Lung (tissue), 17 donors: ENCODE measurements at places on chromosomes 1 and 21. TPM values are rescaled to one million over a fixed set of nuclear protein-coding genes. Genes with fewer than 3 reads are reported as not detected.

GRCh38 chr21:31366825-31367224 is 22.8 kb upstream of the TIAM1 start:
- no peak for DNase-seq
- H3K27me3 ChIP-seq: no peaks in the 10 kb centered on the region
- H3K27ac ChIP-seq: no peak overlapping the region
- H3K4me1 ChIP-seq: no peaks in the 10 kb centered on the region

DNA sequence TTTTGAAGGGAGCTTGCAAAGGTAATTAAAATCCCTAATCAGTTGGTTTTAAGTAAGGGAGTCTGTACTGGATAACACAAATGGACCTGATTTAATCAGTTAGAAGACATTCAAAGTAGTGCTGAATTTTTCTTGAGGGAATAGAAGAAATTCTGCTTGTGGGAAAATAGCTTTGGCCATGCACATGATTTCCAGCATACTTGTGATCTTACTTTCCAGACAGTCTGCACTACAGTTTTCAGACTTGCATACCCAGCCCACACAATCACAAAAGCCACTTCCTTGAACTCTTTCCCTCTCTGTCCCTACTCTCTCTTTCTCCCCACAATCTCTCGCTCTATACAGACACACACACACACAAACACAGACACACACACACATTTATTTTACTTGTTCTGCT is 852.1 kb downstream of the PLA2G4A start:
- no peaks in the 10 kb centered on the region for H3K27me3 ChIP-seq
- DNase-seq: no peak
- no peak overlapping the region for H3K27ac ChIP-seq

DNA sequence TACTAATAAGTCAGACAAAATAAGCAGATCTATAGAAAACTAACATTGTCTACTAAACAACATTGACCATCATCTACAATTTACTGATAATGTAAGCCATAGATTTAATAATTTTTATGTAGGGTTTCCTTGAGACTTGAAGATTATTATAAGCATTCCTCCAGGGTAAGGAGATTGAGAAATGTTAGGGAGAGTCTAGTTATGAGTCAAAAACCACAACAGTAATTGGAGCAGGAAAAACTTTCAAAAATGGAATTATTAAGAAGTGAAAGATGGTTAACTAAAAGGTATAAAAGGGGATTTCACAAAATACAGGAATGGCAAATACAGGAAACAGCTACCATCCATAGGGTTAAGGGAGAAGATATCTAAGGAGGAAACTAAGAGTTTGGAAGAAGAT is 12.4 kb upstream of the UHMK1 start:
- no peak overlapping the region for H3K27ac ChIP-seq
- no peaks in the 10 kb centered on the region for H3K4me1 ChIP-seq
- no peak for DNase-seq
- no peaks in the 10 kb centered on the region for H3K27me3 ChIP-seq
- H3K4me3 ChIP-seq: no peak overlapping the region

DNA sequence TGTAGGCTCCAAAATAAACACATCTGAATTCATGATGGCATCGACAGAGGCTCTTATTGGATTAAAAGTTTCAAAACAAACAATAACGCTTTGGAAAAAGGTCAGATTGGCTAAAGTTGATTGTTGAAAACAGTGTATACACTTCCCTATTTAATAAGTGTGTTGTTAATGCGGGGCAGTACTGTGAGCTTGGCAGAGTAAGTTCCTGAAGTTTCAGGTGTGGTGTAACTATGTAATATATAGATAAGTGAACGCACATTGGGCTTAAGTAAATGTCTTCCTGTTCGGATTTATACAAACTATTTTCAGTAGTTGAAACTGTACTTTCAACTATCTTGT is 810 bp downstream of the ZBTB37 start:
- peak overlapping the region; percentile 77 for H3K4me3 ChIP-seq
- no peak for DNase-seq
- H3K4me1 ChIP-seq: peaks cover 37% of the 10 kb centered on the region

DNA sequence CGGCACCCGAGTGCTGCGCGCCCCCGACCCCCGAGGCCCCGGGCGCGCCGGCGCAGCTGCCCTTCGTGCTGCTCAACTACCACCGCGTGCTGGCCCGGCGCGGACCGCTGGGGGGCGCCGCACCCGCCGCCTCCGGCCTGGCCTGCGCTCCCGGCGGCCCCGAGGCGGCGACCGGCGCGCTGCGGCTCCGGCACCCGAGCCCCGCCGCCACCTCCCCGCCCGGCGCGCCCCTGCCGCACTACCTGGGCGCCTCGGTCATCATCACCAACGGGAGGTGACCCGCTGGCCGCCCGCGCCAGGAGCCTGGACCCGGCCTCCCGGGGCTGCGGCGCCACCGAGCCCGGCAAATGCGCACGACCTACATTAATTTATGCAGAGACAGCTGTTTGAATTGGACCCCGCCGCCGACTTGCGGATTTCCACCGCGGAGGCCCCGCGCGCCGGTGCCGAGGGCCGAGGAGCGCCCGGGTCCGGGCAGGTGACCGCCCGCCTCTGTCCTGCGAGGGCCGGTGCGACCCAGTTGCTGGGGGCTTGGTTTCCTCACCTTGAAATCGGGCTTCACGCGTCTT is 49.0 kb downstream of the SIM2 start:
- H3K4me1 ChIP-seq: peaks cover 8% of the 10 kb centered on the region
- peak overlapping the region; percentile 37 for H3K4me3 ChIP-seq
- no peak overlapping the region for H3K27ac ChIP-seq
- no peaks in the 10 kb centered on the region for H3K36me3 ChIP-seq

- peaks cover 78% of the 10 kb centered on the region for H3K27me3 ChIP-seq
- DNase-seq: peak; percentile 24
- peak within 1 kb of the TSS; percentile 57 for H3K4me3 ChIP-seq
- H3K36me3 ChIP-seq: no peaks in the 10 kb centered on the region
- peak within 1 kb of the TSS; percentile 91 for H3K27ac ChIP-seq
Measured at GRCh38 chr1:111989531-111990025, at the start of gene KCND3. TSS of gene KCND3 (minus strand) at chr1:111989668.

- H3K27me3 ChIP-seq: no peaks in the 10 kb centered on the region
- no peaks in the 10 kb centered on the region for H3K36me3 ChIP-seq
- DNase-seq: no peak
- no peak overlapping the region for H3K4me3 ChIP-seq
- no peaks in the 10 kb centered on the region for H3K4me1 ChIP-seq
- H3K27ac ChIP-seq: no peak overlapping the region
Measured at GRCh38 chr1:37288900-37289299, 185.5 kb upstream of the ZC3H12A start.

- no peak overlapping the region for H3K27ac ChIP-seq
- no peaks in the 10 kb centered on the region for H3K27me3 ChIP-seq
- H3K4me1 ChIP-seq: no peaks in the 10 kb centered on the region
- no peak overlapping the region for H3K4me3 ChIP-seq
Measured at GRCh38 chr21:44487831-44488230, 32.5 kb downstream of the LRRC3 start.

The GPR52 gene
- 0.14 TPM for polyA plus RNA-seq

The SLC30A2 gene
- polyA plus RNA-seq: 0.08 TPM

The CAPZA1 gene
- polyA plus RNA-seq: 106 TPM

The PLEKHN1 gene
- 2.8 TPM for polyA plus RNA-seq

The C1orf226 gene
- polyA plus RNA-seq: 2.5 TPM

The FMO1 gene
- polyA plus RNA-seq: 0.47 TPM

The CHODL gene
- 0.13 TPM for polyA plus RNA-seq

The EDARADD gene
- polyA plus RNA-seq: 0.37 TPM
